Activated T-helper 1 cell treated with Interleukin-2 at 50 U/mL for 16 hours (primary cell): ENCODE measurements at places on chromosomes 16 and 17.

DNA sequence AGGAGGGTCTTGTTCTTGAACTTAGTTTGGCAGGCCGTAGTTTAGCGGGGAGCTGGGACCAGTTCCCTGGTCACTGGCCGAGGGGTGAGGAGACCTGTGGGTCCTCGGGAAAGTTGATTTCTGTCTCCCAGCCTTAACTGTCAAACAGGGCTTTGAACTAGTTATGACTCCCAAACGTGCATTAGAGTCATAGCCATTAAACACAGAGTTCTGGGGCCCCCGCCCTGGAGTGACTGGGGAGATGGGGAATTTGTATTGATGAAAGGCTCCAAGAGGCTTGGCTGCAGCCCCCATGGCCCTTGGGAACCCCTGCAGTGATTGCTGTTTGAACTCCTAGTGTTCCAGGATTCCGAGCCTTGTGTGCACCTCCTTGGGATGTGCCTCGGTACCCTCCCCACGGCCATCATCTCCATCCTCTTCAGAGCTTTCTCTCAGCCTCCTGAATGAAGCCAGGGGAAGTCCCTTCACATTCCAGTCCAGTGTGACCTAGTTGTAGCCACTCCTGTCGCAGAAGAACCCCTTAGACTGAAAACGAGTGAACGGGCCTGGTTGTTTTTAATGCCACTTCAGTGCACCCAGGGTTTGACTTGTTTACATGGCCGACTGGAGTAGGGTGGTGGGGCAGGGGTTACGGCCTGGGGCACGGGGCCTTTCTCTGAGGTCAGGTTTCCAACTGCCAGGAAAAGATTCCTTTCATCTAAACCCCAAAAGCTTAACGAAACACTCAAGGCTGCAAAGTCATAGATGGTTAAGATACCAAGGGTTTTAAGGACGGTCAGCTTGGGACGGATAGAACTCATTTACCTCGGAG lies 1.4 kb downstream of the MPRIP start:
- DNase-seq: no peak

- no peak for DNase-seq
Observed at GRCh38 chr16:63880948-63881347, 1240.9 kb downstream of the CDH11 start.

- DNase-seq: no peak
Observed at GRCh38 chr16:81885976-81886586, 107.0 kb downstream of the PLCG2 start.

DNA sequence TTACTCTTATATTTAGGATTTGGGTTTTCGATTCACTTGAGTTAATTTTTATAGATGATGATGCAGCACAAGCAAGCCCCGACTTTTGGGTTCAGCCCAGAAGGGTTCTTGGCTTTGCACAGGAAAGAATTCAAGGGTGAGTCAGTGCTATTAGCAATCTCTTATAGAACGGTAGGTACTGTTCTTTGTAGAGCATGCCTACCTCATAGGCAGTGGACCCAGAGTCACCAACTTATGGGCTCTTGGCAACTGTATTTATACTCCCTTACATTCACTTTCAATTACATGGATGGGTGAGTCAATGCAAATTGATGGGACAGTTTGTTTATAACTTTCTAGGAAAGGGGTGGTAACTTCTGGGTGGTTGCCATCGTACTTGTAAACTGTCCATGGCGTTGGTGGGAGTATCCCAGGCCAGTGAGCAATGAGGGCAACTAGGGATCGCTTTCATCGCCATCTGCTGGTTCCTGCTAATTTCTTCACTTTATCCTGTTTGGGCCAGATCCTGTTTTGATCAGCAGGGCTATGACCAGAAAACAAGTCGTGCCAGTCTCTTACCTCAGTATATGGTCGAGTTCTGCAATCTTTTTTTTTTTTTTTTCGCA lies 362.6 kb downstream of the CNTNAP4 start:
- DNase-seq: no peak

- no peak for DNase-seq
Observed at GRCh38 chr17:37769050-37769449, 24.2 kb upstream of the HNF1B start.

- no peak for DNase-seq
Observed at GRCh38 chr16:78460428-78460827, 361.0 kb downstream of the WWOX start.
